ENCODE measurements at places on chromosomes 1 and 21.

DNA sequence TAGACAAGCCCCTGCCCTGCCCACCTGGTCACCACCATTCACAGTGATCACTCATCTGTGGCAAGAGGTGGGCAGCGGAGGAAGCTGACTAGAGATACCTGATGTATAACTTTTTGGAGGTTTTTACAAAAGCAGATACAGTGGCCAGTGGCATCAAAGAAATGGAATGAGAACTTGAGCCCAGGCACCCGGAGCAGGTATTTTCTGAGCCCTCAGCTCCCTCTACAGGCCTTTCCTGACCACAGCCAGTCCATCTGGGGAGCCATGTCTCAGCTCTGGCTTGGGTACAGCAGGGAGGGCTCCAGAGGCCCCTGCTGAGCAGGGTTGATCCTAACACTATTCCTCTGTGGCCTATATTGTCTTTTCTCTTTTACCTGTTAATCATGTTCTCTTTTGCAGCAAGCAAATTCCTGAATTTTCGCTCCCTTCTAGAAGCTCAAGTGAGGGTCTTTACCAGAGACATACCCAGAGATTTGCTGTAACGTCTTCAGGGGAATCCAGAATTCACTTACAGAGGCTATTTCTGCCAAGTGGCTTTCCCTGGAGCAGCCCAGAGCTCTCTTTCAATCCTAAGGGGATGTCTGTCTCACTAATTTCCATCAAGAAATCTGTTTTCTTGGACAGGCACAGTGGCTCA, 27.3 kb downstream of the GPR157 start:
- no peak overlapping the region for H3K27ac ChIP-seq
- H3K27me3 ChIP-seq: no peaks in the 10 kb centered on the region
- no peak for DNase-seq
- peaks cover 7% of the 10 kb centered on the region for H3K36me3 ChIP-seq
- no peaks in the 10 kb centered on the region for H3K4me1 ChIP-seq
- no peak overlapping the region for H3K4me3 ChIP-seq

DNA sequence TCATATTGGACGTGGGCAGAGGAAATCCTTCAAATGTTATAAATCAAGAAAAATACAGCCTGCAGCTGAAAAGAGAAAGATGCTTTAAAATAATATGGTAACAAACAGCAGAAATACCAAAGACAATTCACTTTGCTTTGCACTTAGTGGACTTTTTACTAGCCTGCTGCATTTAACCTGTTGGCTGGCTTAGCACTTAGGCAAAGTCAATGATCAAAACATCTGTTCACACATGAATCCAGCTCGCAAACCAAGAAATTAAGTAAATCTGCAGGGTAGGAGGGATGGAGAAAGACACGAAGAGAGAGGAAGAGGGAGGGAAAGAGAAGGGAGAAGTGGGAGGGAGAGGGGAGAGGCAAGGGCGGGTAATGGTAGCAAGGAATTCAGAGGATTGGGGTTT, 103.6 kb upstream of the RAB4A start:
- no peaks in the 10 kb centered on the region for H3K27me3 ChIP-seq
- no peak overlapping the region for H3K4me3 ChIP-seq
- no peak overlapping the region for H3K27ac ChIP-seq
- no peak for DNase-seq

DNA sequence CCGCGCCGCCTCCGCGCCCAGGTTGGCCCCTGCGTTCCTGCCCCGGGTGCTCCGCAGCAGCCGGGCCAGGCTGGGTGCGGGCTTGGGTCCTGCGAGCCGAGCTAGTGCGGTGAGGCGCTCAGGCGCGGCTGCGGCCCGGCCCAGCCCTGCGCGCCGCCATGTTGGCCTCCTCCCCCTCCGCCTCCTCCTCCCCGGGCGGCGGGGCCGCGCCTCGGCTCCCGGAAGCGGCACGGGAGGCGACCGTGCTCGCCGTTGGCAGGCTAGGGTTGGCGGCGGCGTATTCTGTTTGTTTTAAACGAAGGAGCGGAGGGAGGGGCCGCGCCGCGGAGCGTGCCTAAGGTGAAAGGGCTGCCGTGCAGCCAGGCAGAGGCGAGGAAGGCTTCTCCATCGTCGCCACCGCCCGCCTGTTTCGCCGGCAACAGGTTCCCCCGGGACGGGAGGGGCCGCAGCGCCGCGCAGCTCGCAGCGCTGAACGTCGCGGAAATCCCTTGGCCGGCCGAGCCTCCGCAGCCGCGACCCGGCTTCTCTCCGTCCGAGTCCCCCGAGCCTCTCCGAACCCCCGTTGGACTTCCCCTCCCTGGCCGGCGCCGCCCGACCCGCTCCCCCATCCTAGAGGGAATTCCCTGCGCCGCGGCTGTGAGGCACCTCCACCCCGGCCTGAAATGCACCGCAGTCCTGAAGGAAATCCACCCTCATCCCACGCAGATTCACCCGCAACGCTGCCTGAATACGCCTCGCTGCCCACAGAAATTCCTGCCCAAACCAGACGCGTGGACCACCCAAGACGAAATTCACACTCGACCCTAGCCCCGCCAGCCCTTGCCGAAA, at the start of gene USP24:
Gene USP24 (minus strand): TSS at position 171 of the 828 bp plus-strand sequence. CDS start 251 bp downstream, outside the sequence.
- DNase-seq: peak; percentile 65
- H3K27me3 ChIP-seq: no peaks in the 10 kb centered on the region
- no peaks in the 10 kb centered on the region for H3K36me3 ChIP-seq
- H3K4me3 ChIP-seq: peak within 1 kb of the TSS; percentile 65

DNA sequence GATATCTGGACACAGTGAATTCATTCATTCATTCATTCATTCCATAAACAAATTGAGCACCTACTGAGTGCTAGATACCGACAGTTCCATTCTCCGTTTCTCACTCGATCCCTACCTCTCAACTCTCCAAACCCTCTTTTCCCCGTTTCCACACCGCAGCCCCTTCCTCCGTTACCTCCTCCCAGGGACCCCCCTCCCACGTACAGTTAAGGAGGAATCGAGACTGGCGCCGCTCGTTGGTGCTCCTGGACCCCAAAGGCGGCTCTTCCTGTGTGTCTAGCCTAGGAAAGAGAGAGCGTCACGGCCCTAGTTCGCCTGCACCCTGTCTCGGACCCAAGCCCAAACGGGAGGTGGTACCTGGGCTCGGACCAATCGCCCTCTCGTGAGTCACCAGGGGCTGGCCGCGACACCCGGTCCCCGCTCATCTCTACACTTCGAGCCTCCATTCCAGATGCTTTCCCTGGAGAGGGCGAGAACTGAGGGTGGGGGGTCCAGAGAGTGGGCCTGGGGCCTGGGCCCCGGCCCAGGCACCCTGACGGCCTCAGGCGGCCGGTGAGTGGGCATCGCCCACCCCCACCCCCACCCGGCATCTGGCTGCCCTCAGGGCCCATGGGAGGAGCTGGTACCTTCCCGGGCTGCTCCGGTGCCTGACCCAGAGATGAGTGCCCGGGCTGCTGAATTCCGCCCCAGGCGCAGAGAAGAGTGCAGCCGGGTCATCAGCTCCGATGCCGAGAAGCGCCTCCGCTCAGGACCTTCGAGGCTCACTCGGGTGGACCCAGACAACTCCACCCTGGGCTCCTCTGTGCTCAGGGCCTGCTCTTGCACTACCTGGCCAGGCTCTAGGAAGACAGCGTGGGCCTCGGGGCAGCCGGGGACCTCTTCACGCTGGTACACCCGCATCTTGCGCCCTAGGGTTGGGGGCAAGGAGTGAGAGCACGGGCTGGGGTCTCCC, 4.9 kb downstream of the ARHGEF19 start:
- H3K36me3 ChIP-seq: no peaks in the 10 kb centered on the region
- no peak for DNase-seq
- H3K27me3 ChIP-seq: no peaks in the 10 kb centered on the region
- H3K27ac ChIP-seq: peak overlapping the region; percentile 92

DNA sequence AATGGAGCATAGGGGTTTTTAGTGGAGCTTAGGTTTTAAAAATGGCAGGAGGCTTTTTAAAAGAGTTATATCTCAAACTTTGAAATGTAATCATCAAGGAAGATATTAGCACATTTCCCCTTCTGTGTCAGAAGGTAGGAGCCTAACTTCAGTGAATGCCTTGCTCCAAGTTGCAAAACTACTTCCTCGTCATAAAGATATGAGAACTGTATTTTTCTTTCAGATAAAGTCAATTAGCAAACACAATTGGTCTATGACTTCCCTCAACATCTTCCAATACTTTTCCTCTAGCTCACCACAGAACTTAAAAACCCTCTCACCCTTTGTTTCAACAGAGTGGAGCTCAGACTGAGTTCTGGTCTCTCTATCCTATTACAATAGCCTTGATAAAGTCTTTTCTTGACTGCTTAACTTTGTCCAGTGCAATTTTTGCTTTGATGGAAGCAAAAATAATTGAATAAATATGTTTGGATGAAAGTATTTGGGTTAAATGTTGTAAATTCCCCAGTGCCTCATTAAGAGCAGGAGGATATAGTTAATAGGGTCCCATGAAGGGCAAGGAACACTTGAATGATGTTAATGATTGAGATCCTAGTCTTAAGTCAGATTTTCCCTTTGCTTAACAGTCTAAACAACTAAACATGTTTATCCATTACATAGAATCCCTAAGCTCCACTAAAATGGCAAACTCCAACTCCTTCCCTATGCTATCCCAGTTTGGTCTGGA, 58.9 kb downstream of the TNFSF18 start:
- no peaks in the 10 kb centered on the region for H3K4me1 ChIP-seq
- H3K27me3 ChIP-seq: no peaks in the 10 kb centered on the region
- no peak overlapping the region for H3K4me3 ChIP-seq
- H3K27ac ChIP-seq: no peak overlapping the region

GRCh38 chr1:220894025-220894923, 15.0 kb downstream of the HLX start:
- no peaks in the 10 kb centered on the region for H3K4me1 ChIP-seq
- H3K36me3 ChIP-seq: no peaks in the 10 kb centered on the region
- H3K27me3 ChIP-seq: peaks cover 65% of the 10 kb centered on the region
- no peak overlapping the region for H3K27ac ChIP-seq
- H3K4me3 ChIP-seq: peak overlapping the region; percentile 25

DNA sequence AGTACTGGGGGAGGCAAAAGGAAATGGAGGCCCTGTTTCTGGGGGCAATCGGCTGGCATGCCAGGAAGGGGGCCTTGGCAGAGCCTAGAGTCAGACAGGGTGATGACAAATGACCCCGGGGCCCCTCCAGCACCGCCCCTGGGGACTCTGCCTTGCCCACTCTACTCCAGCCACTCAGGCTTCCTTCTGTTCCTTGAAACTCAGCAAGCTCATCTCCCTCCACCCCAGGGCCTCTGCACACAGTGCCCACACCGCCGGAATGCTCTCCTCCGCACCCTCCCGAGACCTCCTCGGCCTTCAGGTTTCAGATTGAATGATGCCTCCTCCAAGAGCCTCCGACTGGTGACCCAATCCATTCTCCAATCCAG, 122.5 kb upstream of the ZBTB40 start:
- DNase-seq: peak; percentile 27
- H3K36me3 ChIP-seq: no peaks in the 10 kb centered on the region
- H3K4me3 ChIP-seq: no peak overlapping the region
- H3K27ac ChIP-seq: no peak overlapping the region
- no peaks in the 10 kb centered on the region for H3K4me1 ChIP-seq

All from breast epithelium (tissue), 4 donors.